ENCODE measurements at places on chromosomes 6 and 20.

- DNase-seq = no peak
- H3K27ac ChIP-seq = no peak overlapping the region
- peaks cover 3% of the 10 kb centered on the region for H3K4me1 ChIP-seq
- H3K36me3 ChIP-seq = no peaks in the 10 kb centered on the region
- H3K27me3 ChIP-seq = no peaks in the 10 kb centered on the region
These were observed 12.0 kb upstream of the DDX43 start for GRCh38 chr6:73382462-73383113.

DNA sequence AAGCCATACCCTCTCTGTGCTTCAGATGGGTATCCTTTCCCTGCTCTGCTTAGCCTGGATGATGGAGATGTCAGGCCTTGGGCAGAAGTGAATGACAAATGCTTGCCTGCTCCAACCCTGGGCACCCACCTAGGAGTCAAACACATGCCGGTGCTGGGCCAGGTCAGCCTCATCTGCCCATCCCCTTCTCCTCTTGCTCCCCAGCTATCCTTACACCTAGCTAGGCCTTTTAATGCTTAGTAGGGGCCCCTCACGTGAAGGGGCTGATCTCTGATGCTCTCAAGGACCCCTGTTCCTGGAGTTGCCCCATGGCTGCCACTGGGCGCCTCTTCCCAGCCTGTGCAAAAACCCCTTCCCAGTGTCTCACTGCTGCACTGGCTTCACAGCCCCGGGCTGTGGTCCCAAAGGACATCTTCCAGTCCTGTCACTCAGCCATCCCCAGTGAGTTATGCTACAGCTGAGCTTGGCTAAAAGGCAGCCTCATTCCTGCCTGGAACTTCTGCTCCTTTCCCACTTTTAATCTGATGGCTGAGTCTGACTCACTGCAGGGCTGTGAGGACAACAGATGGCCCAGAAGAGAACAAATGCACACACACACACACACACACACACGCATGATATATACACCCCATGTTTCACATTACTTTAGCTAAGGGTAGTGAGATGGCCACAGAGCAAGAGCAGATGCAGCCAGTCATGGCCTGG lies 12.8 kb upstream of the SDCBP2 start:
- no peak for DNase-seq
- peaks cover 2% of the 10 kb centered on the region for H3K36me3 ChIP-seq
- H3K27me3 ChIP-seq = no peaks in the 10 kb centered on the region
- peaks cover 31% of the 10 kb centered on the region for H3K4me1 ChIP-seq

DNA sequence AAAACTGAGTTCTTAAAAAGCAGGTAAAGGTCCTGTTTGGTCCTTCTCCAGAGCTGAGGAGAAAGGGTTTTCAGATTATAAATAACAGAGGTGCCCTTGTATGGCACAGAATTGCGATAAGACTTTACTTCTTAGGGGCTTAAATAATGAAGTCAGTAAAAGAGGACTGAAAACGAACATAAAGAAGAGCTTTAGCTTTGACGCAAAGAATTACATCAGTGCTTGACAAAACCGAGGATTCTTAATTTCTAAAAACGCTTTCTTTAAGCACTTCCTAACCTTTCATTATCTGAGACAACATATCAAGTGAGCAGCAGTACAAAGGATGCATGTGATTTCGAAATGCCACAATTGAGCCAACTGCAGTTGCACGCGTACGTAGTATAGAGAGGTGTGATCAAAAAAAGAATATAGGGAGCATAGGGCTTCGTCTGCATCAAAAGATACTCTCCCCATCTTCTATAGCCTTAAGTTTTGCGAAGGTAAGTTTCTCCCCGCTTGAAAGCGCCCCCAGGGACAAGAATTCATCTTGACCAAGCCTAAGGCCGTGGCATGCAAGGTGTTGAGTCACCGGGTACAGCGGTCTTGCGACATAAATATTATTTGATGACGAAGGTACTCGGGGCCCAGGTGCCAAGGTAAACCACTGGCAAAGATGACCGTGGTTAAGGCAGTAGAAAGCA lies 778 bp upstream of the LOC128125822 start:
- peak overlapping the region; percentile 89 for H3K4me3 ChIP-seq
- peak overlapping the region; percentile 98 for H3K27ac ChIP-seq
- H3K27me3 ChIP-seq = peaks cover 6% of the 10 kb centered on the region
- no peak for DNase-seq
- H3K4me1 ChIP-seq = peaks cover 29% of the 10 kb centered on the region
- peaks cover 20% of the 10 kb centered on the region for H3K36me3 ChIP-seq

- no peak overlapping the region for H3K4me3 ChIP-seq
- H3K27me3 ChIP-seq = no peaks in the 10 kb centered on the region
- peak; percentile 58 for DNase-seq
- peak overlapping the region; percentile 26 for H3K27ac ChIP-seq
These were observed 175.6 kb upstream of the PDE7B start for GRCh38 chr6:135675862-135676261.

DNA sequence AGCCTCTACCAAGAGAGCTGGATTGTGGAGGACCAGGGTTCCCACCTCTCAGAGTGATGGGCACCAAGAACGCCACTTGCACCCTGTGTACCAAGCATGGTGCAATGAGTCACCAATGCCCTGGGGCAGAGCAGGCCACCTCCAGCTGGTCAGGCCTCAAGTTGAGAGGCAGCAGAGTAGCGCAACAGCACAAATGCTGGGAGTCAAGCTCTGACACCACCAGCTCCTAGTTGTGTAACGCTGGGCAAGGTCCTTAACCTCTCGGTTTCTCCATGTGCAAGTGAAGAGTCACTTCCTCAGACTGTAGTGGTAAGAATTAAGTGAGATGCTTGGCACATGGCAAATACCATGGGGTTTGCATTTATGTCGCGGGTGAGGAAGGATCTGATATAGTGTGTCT lies 25.6 kb downstream of the GFOD1 start:
- no peak overlapping the region for H3K4me3 ChIP-seq
- no peaks in the 10 kb centered on the region for H3K36me3 ChIP-seq
- no peak overlapping the region for H3K27ac ChIP-seq
- H3K27me3 ChIP-seq = no peaks in the 10 kb centered on the region
- peaks cover 35% of the 10 kb centered on the region for H3K4me1 ChIP-seq

DNA sequence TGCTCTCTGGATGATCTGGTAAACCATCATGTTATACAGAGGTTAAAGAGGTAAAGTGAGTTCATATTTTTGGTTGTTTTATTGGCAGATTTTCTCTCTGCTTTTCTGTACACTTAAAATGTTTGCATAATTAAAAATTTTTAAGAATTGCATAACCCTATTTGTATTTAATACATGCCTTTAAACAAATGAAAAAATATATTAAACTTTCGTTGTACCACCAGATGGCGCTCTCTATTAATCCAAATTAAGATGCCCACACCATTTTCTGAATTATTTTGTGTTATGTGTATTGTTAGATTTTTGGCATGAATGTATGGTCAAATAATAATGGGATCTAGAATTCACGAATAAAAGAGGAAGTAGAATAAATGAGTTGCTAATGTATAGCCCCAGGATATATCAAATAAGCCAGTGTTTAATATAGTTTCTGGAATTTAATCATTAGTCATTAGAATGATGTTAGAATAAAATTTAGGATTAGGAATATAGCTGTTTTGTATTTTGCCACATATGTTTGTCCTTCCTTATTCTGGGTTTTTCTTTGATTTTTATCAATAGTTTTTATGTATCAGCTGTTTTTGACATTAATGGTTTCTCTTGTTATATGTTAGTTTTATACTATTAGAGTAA lies 38.9 kb downstream of the SMAP1 start:
- H3K4me1 ChIP-seq = peaks cover 19% of the 10 kb centered on the region
- H3K27ac ChIP-seq = no peak overlapping the region
- H3K4me3 ChIP-seq = no peak overlapping the region
- DNase-seq = peak; percentile 26
- peaks cover 8% of the 10 kb centered on the region for H3K36me3 ChIP-seq
- H3K27me3 ChIP-seq = no peaks in the 10 kb centered on the region

- no peak overlapping the region for H3K27ac ChIP-seq
- DNase-seq = no peak
- no peak overlapping the region for H3K4me3 ChIP-seq
These were observed 475 bp downstream of the OR2B6 start for GRCh38 chr6:27957516-27957915.

DNA sequence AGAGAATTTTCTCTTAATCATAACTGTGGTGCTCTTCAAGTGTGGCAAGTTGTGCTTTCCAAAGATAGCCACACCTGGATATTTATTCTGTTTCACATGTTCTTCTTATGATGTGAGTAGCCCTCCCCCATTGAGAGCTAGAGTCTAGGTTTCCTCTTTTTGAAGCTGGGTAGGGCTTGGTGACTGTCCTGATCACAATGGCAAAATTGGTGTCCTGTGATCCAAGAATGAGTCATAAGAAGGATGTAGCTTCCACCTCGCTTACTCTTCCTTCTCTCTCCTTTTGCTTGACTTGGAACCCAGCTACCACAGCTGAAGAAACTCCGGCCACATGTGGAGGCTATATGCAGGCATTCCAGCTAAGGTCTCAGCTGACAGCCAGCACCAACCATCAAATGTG lies 7.4 kb upstream of the IGF2R start:
- H3K4me1 ChIP-seq = peaks cover 8% of the 10 kb centered on the region
- no peaks in the 10 kb centered on the region for H3K36me3 ChIP-seq
- H3K27me3 ChIP-seq = peaks cover 36% of the 10 kb centered on the region
- no peak overlapping the region for H3K4me3 ChIP-seq
- no peak for DNase-seq
- no peak overlapping the region for H3K27ac ChIP-seq

DNA sequence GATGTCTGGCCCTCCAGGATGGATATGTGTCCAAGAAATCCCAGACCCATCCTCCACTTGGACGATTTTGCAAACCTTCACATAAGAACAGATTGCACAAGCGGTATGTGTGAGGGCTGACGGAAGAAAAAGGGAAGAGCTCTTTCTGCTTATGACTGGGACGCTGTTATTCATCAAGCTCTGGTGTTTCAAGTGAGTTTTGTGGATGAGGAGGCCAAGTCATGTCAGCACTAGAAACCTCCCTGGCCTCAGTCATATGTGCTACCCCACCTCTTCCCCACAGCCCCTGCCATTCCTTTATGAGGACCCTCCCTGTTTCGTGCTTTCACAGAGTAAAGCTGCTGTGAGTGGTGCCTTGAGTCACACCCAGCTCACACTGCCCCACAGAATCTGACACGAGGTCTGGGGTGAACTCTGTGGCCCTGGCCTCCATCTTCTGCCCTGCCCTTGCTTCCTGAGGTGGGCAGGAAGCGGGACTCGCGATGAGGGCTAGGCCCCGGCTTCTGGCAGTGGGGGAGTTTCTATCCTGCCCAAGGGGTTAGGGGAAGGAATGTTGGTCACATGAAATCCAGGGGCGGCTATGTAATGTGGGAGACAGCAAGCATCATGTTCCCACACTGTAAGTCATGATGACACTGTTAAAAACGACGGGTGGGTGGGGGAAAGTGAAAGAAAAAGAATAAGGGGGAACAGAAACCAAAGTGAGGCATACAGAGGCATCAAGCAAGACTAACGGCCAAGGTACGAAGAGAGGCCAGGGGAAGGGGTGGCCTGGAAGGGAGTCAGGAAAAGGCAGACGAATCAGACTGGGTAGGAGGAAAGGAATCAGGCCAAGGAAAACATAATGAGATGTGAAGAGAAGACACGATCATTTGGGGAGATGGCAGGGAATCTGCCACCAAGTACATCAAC lies 78.1 kb downstream of the PRDM1 start:
- H3K36me3 ChIP-seq = peaks cover 6% of the 10 kb centered on the region
- DNase-seq = peak; percentile 47
- H3K4me1 ChIP-seq = peaks cover 41% of the 10 kb centered on the region
- peak overlapping the region; percentile 95 for H3K27ac ChIP-seq

DNA sequence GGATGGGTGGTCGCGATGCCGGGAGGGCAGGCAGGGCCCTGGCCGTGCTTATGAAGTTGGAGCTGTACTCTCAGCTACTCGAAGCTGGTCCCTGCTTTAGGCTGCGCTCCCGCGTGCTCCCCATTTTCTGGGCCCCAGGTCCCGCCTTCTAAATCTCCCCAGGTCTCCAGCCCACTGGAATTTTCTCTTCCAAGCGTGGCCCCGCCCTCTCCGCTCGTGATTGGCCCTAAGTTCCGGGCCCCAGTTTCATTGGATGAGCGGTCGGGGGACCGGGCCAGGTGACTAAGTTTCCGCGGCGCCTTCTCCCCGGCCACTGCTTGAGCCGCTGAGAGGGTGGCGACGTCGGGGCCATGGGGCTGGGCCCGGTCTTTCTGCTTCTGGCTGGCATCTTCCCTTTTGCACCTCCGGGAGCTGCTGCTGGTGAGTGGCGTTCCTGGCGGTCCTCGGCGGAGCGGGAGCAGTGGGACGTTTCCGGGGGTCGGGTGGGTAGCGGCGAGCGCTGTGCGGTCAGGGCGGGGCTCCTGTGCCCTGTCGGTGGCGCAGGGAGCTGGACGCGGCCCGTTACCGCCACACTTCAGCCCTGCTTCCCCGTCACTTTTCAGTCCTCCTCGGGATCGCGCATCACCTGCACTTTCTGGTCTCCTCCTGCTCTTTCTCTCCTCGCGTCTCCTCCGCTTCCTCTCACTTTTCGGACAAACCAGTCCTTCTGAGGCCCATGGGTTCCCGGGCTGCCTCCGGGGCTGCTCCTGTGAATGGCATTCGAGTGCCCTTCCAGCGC lies at the start of gene MICA:
MICA (plus strand) TSS at position 313 of the 778 bp plus-strand sequence; CDS start at position 351, 38 bp downstream.
- peaks cover 72% of the 10 kb centered on the region for H3K4me1 ChIP-seq
- peak within 1 kb of the TSS; percentile 80 for H3K27ac ChIP-seq
- H3K4me3 ChIP-seq = peak within 1 kb of the TSS; percentile 91
- H3K36me3 ChIP-seq = peaks cover 23% of the 10 kb centered on the region
- peak; percentile 73 for DNase-seq

- H3K36me3 ChIP-seq = no peaks in the 10 kb centered on the region
- peaks cover 32% of the 10 kb centered on the region for H3K4me1 ChIP-seq
- no peak overlapping the region for H3K27ac ChIP-seq
- no peak for DNase-seq
These were observed 49.7 kb downstream of the GOPC start for GRCh38 chr6:117552618-117553017.

GRCh38 chr6:33508935-33509926 lies 54.9 kb downstream of the ZBTB9 start:
- H3K4me3 ChIP-seq = no peak overlapping the region
- H3K36me3 ChIP-seq = peaks cover 2% of the 10 kb centered on the region
- no peak for DNase-seq
- H3K4me1 ChIP-seq = peaks cover 10% of the 10 kb centered on the region

DNA sequence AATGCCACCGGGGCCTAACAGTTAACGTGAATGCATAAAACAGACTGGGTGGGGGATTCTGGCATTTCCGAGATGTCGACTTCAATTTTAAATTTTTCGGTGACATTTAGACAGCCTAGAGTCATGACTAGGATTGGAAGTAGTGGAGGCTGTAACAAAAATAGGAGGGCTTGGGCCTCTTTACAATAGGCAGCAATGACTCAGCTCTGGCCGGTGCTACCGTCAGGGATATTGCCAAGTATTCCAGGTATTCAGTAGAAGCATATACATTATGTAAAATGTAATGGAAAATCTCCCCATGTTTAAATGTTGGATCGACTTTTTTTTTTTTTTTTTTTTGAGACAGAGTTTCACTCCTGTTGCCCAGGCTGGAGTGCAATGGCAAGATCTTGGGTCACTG lies 136.2 kb upstream of the STMND1 start:
- H3K36me3 ChIP-seq = no peaks in the 10 kb centered on the region
- peaks cover 14% of the 10 kb centered on the region for H3K27me3 ChIP-seq
- no peak overlapping the region for H3K4me3 ChIP-seq
- peaks cover 2% of the 10 kb centered on the region for H3K4me1 ChIP-seq

- no peak for DNase-seq
- no peaks in the 10 kb centered on the region for H3K27me3 ChIP-seq
- no peak overlapping the region for H3K27ac ChIP-seq
- no peak overlapping the region for H3K4me3 ChIP-seq
These were observed 30.4 kb downstream of the KDM1B start for GRCh38 chr6:18185624-18186023.

Measured in activated CD4-positive, alpha-beta T cell treated with anti-CD3 and anti-CD28 coated beads, Interleukin-2, amount 10 ng/mL, durations not matched to agents 7 days and 5 days (primary cell).